ENCODE measurements at places on chromosomes 2 and 18.

GRCh38 chr2:11568436-11568835 is 34.6 kb downstream of the GREB1 start:
- DNase-seq, result no peak

GRCh38 chr2:85865539-85866164 is 23.1 kb downstream of the ST3GAL5 start:
- no peak for DNase-seq

GRCh38 chr2:190881084-190881597 is 520 bp downstream of the GLS start:
- DNase-seq, result no peak

DNA sequence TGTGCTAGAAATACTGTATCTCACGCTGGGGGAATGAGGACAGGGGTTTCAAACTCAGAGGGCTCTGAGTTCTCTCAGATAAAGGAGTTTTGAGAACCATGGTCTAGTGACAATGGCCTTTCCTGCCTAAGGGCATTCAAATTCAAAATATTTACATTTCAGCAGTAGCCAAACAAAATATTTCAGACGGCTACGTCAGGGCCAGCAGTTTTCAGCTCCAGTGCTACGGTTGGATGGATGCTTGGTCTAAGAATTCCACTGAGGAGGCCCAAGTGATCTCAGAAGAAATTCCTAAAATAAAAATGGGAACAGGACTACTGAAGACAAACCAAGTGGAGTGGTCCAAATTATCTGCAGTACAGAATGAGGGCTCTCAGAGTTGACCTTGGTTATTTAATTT is 41.1 kb upstream of the SCG2 start:
- DNase-seq, result no peak

- DNase-seq, result no peak
Measured at GRCh38 chr18:35851286-35851970, 121.1 kb upstream of the RMP24 start.

- no peak for DNase-seq
Measured at GRCh38 chr18:69257861-69258458, 142.7 kb upstream of the DOK6 start.

DNA sequence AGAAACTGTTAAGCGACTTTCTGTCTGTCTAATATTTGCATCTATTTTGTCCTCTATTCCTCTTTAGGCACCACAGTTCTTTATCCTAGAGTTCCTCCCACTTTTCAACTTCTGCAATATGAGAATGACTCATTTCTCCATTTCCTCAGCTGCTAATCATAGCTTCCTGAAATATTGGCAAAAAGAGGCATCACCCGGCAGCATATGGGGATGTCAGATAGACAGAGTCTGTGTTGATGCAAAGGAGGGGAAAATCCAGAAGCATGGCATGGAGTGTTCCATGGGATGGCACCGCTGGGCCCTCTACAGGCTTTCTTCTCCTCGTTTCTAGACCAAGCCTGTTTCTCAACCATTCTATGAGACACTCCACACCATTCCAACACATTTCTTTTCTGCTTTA is 93.4 kb downstream of the DOCK10 start:
- no peak for DNase-seq

DNA sequence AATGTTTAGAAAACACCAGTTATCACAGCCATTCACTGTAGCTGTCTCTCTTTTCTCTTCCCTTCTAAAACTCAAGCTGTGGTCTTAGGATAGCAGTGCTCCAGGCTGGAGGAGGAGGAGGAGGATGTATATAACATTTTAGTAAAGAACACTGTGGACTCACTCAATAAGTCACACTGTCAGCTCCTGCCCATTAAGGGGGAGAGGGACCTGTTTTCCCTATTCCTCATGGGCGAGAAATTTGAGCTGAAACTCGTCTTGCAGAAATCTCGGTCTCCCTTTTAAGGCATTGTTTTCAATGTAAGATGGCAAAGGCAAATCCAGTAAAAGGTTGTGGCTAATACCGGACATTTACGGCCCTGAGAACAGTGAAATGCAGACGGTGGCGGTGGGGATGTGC is 114.8 kb upstream of the ZNF236 start:
- DNase-seq, result no peak

GRCh38 chr2:238940806-238941205 is 92.9 kb downstream of the TWIST2 start:
- no peak for DNase-seq

GRCh38 chr2:32277363-32277673 is 386 bp upstream of the YIPF4 start:
- no peak for DNase-seq

DNA sequence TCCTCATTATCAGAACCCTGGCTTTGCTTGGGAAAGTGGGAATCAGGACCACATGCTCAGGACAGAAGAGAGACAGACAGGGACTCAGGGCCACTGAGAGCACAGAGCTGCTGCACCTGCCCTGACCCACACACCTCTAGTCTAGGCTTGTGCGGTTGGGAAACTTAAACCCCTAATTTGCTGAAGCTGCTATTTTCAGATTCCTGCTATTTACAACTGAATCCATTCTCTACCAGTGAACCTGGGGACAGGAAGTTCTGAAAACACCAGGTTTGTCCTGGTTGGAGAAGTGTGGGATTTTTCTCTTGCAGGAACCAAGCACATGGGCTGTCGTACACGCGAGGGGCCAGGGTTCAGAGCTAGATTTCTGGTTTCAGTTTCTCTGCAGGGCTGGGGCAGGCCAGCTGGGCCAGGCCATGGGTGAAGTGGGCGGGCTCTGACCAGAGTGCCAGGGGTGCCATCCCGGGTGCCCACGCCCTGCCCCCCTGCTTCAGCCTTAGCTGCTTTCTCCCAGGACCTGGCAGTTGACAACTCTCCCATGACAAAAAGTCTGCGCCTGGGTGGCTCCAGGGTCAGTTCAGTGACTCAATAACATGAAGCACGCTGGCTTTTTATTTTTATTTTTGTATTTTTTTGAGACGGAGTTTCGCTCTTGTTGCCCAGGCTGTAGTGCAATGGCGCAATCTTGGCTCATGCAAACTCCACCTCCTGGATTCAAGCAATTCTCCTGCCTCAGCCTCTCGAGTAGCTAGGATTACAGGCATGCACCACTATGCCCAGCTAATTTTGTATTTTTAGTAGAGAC is 51.3 kb upstream of the SLC1A4 start:
- DNase-seq, result no peak

DNA sequence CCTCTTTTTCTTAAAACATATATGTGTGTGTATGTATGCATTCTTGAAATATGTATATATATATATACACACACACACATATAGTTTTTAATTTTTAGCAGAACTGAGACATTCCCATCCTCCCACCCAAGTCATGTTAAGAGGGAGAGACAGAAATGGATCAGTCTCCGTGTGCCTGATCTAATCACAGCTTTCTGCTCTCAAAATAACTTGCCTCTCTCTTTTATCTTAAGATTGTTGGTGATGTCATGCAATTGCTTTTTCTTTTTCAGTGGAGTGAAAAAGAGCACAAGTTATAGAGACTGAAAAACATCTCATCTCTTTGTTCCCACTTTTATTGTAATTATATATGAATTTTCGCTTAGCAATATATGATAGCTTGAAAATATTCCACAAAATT is 279.9 kb upstream of the DOK6 start:
- DNase-seq, result no peak

DNA sequence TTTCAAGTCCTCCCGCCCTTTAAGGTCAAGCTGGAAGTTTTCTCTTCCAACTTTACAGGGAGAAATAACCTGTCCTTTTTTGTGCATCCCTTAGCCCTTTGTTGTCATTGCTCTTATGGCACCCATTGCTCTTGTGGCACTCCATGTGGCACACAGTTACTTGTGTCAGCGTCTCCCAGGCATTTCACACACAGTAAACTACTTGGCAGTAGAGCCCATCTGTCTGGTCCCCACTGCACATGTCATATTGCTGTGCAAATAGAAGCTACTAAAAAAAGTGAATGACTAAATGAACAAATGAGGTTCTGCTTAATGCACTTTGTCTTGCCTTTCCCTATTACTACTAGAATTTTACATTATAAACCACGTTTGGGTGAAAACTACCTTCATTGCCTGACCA is 149.3 kb downstream of the EML6 start:
- DNase-seq, result no peak
